ENCODE measurements at places on chromosomes 3 and 15. TPM values are rescaled to one million over a fixed set of nuclear protein-coding genes. Genes with fewer than 3 reads are reported as not detected.

- no peak for DNase-seq
Measured at GRCh38 chr3:44409640-44410410, 67.6 kb downstream of the ZNF445 start.

GRCh38 chr15:38611228-38611627 lies 46.6 kb upstream of the RASGRP1 start:
- DNase-seq, result no peak

DNA sequence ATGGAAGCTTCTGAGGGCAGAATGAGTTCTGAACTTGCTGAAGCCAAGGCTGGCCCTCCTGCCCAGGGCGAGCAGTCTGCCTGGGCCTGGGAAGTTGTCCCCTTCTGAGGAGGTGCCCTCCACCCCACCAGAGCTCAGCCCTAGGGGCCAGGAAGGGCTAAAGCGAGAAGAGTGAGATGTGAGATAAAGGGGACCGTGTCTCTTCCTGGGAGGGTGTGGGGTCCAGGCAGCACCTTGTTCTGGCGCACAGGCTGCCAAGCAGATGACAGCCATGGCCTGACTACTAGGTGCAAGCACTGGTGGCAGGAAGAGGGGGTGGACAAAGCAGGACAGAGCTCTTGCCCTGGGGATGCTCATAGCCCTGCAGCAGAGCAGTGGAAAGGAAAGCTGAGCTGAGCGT lies 3.7 kb downstream of the PAK6 start:
- DNase-seq, result no peak

DNA sequence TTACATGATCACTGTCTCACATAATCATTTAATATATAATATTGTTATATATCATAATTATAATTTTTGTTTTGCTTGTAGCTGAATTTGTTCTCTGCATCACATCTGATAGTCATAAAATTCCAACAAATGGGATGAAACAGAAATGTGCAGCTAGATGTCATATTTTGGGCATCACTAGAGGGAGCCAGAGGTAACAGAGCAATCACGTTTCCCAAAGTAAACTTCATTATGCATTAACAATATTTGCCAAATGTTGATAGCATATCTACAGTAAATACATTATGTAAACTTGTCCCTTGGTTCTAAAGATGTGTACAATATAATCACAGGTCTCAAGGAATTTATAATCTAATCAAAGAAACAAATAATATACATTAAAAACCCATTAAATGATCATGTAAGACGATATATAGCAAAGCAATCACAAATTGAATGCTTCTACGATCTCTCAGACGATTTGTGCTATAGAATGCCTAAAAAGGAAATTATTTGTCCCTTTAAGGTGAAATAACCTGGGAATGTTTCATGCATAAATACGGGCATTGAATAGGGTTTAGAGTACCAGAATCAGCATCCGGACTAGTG lies 234.2 kb upstream of the MCTP2 start:
- DNase-seq, result no peak

DNA sequence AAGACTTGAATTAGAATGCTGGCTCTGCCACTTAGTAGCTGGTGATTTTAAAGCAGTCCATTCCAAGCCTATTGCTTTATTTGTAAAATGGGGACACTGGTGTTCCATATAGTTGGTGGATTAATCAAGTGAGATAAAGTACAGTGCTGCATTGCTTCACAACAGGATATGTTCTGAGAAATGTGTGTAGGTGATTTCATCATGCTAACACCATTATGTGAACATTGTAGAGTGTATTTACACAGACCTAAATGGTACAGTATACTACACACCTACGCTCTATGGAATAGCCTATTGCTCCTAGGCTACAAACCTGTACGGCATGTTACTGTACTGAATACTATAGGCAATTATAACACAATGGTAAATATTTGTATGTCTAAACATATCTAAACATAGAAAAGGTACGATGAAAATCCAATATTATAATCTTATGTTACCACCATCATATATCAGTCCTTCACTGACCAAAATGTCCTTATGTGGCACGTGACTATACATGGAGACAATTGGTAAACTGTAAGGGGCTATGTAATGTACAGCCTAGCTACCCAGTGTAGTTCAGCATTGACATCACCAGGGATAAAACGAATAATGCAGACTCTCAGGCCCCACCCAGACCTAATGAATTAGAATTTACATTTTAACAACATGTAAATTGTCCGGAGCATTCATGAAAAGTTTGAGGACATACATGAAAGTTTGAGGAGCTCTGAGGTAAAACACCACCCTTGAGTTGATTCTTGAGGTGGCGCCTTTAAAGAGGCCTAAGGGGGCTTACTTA lies 121.4 kb upstream of the BFSP2 start:
- no peak for DNase-seq

- no peak for DNase-seq
Measured at GRCh38 chr3:62749657-62750056, 125.6 kb downstream of the CADPS start.

The LEO1 gene
- total RNA-seq, result 30.6 TPM

The SKOR1 gene
- 0.19 TPM for total RNA-seq

The GOLGA6D gene
- total RNA-seq, result not detected

The CLDN16 gene
- total RNA-seq, result 2.5 TPM

The MME gene
- 11.6 TPM for total RNA-seq

The POPDC2 gene
- total RNA-seq, result 1.3 TPM
